Fibroblast of skin of right biceps (primary cell): ENCODE measurements at places on chromosomes 5 and 9.

GRCh38 chr5:139752506-139753473 lies 42.8 kb upstream of the PSD2 start:
- peak; percentile 83 for DNase-seq

DNA sequence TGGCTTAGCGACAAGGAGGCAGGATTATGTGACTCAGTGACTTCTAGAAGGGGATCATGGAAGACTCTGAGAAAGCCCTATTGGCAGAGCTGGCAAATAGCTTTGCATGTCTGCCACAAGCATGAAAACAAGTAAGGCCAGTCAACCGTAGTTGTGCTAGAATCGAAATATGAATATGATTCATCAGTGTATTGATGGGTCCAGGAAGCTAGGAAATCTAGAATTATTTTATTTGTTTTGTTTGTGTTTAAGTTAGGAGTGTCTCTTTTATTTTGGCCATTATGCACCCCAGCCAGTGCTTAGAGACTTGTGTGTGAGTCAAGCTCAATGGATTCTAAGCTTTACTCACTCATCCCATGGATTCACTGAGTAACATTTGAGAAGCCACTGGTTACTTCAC lies 3.8 kb upstream of the ITGA2 start:
- DNase-seq = no peak

GRCh38 chr9:2800394-2801179 lies 43.3 kb downstream of the PUM3 start:
- DNase-seq = no peak

GRCh38 chr5:12865529-12865928 lies 961.3 kb upstream of the CTNND2 start:
- no peak for DNase-seq

GRCh38 chr9:36399980-36400331 lies at the start of gene RNF38:
RNF38 (minus strand) TSS chr9:36400269; CDS start chr9:36400108, 161 bp downstream.
- DNase-seq = no peak

DNA sequence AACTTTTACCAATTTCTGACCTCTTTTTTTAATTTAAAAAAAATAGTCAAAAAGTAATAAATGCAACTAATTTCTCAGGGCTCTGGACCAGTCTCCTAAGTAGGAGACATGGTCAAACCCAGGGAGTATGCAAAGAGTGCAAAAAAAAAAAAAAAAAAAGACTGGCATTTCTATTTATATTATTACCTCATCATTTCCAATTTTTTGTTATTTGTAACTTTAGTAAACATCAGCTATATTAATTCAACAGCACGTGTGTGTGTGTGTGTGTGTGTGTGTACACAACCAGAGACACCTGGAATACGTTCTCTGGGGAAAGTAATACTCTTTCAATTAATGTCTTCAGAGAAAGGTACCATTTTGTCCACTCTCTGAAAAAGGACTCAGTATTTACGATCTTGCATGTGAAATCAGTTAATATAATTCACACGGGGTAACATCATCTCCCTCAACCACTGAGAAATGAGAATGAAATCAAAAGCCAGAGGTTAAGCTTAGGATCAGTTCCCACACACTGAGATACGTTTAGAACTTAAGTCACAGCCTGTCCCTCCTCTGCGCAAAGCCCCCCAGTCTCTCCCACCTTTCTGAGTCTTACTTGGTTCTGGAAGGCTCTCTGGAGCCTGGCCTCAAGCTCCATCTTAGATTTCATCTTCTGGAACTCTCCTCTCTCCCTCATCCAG lies 21.9 kb downstream of the ZNF608 start:
- DNase-seq = no peak

GRCh38 chr9:92760070-92760469 lies 4.6 kb downstream of the BICD2 start:
- no peak for DNase-seq

DNA sequence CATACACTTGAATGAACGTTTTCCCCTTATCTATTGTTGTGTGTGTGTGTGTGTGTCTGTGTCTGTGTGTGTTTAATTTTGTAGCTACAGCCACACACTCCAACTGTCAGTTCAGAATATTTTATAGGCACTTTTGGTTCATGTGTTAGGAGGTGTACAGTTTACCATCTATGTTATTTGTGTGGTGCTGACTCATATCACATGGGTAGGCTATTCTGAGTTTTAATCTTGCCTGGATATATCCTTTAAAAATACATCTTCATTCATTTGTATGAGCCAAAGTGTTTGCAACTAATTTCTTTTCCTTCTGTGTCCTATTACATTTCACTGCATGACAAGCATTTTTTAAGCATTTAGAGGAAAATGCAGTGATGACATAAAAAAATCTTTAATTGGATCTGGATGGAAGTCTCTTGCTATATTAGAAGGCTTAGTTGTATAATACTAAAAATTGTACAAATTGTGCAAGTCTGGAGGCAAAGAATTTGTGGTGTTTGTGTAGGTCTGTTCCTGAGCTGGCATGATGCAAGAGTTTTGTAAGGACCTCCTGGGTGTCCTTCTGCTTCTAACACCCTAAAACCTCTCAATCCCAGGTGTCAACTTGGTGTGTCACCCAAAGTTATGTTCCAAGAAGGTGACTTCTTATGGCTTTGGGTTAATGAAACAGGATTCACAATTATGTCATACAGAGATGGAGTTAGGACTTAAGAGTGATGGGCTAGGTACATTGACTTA lies 52.4 kb upstream of the HMHB1 start:
- DNase-seq = peak; percentile 33

- DNase-seq = peak; percentile 57
Observed at GRCh38 chr9:134554373-134555093, 87.1 kb upstream of the COL5A1 start.

GRCh38 chr5:76292620-76293322 lies 110.3 kb upstream of the IQGAP2 start:
- no peak for DNase-seq

GRCh38 chr9:105157171-105157583 lies 87.3 kb upstream of the SLC44A1 start:
- peak; percentile 67 for DNase-seq

GRCh38 chr9:101119206-101119819 lies 90.8 kb downstream of the PLPPR1 start:
- peak; percentile 22 for DNase-seq

GRCh38 chr9:655875-656274 lies 185.6 kb upstream of the DMRT1 start:
- DNase-seq = no peak

DNA sequence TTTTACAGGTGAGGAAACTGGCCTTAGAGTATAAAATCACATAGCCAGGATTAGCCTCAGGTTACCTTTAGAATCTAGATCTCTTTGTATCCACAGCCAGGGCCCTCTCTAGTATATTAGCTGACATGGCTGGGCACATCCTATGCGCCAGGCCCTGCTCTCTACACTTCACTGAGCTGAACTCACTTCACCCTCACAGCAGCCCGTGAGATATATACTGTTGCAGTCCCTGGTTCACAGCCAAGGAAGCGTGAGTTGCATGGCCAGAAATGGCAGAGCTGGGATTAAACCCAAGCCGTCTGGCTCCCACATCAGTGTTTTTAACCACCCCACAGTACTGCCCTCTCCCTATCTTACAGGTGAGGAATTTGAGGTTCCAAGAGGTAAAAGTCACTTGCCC lies 58.4 kb downstream of the DAB2IP start:
- DNase-seq = no peak

- no peak for DNase-seq
Observed at GRCh38 chr5:36056422-36056821, 10.3 kb downstream of the UGT3A2 start.

- DNase-seq = no peak
Observed at GRCh38 chr5:146068206-146068605, 37.2 kb downstream of the PLAC8L1 start.

DNA sequence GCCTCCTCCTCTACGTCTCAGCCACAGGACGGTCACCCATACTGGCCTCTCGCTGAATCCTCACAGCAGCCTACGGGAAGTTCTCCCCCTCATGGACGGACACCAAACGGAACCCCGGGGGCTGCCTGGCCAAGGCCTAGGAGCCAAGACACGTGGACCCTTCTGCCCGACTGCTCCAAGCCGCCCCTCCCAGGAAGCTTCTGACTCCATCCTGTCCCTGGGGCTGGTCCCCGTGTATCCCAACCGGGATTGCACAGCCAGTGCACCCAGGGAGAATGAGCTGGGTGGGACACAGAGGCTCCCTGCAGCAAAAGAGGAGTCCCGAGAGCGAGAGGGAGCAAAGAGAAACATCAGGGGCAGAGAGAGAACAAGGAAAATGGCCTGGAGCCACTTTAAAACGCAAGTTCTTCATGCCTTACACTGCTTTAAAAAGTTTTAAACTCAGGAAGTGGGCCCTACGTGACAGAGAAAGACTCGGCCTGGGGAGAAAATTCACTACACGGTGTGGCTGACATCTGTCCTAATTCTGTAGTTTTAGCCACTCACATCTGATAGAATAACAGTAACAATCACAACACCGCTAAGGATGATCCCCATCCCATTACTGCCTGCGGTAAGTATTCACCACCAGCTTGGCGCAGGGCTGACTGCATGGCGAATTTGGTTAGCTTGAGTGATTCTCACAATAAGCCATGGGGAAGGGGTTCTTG lies 3.0 kb downstream of the FAM78A start:
- no peak for DNase-seq

- DNase-seq = peak; percentile 58
Observed at GRCh38 chr5:58184910-58185309, 275.0 kb downstream of the PLK2 start.

DNA sequence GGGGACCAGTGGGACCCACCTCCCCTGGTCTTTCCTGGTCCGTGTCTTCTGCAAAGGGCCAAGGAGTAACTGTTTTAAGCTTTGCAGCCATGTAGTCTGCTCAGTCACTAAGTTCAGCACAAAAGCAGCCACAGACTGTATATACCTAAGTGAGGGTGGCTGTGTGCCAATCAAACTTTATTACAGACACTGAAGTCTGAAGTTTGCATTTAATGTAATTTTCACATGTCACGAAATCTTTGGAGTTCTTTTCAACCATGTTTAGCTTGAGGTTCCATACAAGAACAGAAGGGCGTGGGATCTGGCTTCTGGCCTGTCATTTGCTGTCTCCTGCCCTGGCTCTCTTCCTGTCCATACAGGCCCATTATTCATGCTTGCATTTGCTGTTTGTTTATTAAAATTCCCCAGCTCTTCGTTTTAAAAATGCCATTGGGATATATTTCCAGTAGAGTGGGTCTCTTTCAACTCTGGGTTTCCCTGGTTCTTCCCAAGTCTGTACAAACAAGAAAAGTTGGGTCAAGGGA lies 64.2 kb upstream of the ECM2 start:
- no peak for DNase-seq
